ENCODE measurements at places on chromosomes 4 and X.

DNA sequence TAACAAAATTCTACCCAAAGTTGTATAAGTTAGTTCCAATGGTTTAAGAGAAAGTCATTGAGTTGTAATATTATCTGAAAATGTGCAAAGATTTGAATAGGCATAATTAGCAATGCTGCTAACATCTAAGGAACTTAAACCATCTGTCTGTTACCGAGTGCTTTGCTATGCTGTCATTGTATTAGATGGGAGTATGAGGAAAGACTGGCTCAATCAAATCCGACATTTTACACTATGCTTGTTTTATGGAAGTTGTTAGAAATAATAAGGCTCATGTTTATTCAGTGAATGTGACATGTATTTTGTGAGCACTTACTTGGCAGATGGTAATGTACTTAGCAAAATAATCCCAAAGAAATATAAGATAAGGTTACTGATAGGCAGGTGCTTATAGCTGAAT lies 1715.1 kb downstream of the PCDH7 start:
- no peak for DNase-seq

DNA sequence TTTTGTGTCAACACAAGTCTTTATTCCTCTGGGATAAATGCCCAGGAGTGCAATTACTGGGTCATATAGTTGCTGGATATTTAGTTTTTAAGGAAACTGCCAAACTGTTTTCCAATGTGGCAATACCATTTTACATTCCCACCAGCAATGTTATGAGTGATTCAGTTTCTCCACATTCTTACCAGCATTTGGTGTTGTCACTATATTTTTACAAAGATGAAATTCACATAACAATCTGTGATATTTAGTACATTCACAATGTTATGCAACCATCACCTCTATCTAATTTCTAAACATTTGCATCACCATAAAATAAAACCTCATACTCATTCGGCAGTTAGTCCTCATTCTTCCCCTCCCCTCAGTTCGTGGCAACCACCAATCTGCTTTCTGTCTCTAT lies 75.0 kb downstream of the MAMLD1 start:
- DNase-seq = no peak

- no peak for DNase-seq
Measured at GRCh38 chr4:52843958-52844357, 18.2 kb upstream of the RASL11B start.

- no peak for DNase-seq
Measured at GRCh38 chr4:130705023-130705422, 1609.1 kb downstream of the C4orf33 start.

- DNase-seq = no peak
Measured at GRCh38 chrX:105460376-105460775, 239.9 kb upstream of the TEX13A start.

- DNase-seq = no peak
Measured at GRCh38 chr4:174521800-174522182, 497 bp downstream of the HPGD start.

- DNase-seq = no peak
Measured at GRCh38 chr4:4225915-4226605, 669 bp downstream of the OTOP1 start.

DNA sequence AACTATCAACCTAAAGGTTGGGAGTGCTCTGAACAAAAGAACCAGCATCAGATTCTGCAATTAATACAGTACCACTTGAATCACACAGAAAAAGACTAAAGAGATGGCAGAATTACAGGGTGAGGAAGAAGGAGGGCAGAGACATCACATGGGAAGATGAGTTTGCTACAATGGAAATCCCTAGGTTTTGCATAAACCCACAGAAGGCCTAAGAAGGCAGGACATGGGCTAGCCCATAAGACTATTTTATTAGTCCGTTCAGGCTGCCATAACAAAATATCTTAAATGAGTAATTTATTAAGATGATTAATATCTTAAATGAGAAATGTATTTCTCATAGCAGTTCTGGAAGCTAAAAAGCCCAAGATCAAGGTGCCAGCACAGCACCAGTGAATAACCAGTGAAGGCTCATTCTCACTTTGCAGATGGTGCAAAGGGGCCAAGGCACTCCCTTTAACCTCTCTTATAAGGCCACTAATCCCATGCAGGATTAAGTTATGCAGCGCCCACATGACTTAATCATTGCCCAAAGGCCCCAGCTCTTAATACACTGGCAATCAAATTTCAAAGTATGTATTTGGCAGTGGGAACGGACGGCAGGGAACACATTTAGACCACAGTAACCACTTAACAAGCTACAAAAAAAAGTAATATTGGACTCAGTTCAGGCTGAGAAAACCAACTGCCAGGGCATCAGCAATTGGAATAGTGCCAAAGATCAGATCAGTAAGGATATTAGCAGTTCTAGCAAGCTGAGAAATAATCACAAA lies 47.6 kb upstream of the NEUROG2 start:
- no peak for DNase-seq

DNA sequence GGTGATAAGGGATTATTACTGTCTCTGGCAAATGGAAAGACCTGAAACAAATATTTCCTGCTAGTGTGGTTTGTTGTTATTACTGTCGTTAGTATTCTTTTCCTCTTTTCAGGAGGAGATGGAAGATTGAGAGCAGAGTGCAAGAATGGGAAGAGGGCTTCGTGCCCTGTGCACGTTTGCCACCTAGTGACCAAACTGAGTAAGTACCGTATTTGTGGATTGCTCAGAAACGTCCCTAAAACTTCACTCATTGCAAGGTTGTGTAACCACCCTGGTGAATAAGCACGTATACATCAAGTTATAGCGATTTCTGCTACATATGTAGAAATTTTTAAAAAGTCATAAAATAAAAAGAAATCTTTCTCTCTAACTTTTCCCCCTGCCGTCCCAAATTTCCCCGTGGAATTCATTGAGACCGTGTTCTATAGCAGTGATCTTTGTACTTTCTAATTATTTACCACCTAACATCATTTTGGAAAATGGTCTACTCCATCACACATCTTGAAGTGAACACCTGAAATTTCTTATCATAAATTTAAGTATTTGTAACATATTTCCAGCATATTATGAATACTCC lies 24.3 kb downstream of the LINC00632 start:
- DNase-seq = no peak

GRCh38 chr4:106186201-106186600 lies 129.8 kb downstream of the TBCK start:
- no peak for DNase-seq

- DNase-seq = no peak
Measured at GRCh38 chr4:120209706-120210105, 143.1 kb upstream of the MAD2L1 start.

DNA sequence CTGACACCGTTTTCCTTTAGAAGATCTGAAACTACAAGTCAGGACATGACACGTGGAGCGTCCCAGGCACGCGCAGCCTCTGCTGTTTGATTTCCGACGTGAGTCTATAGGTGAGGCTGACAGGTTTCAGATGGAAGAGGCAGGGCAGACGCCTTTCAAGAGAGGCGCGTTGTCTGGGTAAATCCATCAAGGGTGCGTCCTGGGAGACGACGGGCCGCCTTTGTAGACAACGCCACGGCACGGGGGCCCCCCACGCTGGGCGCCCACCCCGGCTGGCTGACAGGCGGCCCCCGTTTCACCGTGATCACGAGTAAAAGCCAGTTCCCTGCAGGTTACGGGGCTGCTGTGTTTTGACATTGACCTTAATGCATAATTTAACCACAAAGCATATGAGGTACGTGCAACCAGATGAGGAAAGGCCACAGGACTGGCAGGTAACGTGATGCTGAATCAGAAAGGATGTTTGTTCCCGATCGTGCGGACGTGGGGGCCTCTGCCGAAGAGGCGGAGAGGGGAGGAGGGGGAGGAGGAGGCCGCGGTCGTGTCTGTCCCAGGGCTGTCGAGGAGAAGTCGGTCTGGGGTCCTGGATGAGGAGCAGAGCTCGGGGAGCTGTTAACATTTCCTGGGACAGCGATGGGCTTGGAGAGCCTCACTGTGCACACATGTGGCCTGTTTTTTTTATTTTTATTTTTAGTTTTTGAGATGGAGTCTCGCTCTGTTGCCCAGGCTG lies 51.1 kb upstream of the PPP2R3B start:
- no peak for DNase-seq

GRCh38 chr4:118268780-118269179 lies 84.0 kb downstream of the PRSS12 start:
- no peak for DNase-seq

DNA sequence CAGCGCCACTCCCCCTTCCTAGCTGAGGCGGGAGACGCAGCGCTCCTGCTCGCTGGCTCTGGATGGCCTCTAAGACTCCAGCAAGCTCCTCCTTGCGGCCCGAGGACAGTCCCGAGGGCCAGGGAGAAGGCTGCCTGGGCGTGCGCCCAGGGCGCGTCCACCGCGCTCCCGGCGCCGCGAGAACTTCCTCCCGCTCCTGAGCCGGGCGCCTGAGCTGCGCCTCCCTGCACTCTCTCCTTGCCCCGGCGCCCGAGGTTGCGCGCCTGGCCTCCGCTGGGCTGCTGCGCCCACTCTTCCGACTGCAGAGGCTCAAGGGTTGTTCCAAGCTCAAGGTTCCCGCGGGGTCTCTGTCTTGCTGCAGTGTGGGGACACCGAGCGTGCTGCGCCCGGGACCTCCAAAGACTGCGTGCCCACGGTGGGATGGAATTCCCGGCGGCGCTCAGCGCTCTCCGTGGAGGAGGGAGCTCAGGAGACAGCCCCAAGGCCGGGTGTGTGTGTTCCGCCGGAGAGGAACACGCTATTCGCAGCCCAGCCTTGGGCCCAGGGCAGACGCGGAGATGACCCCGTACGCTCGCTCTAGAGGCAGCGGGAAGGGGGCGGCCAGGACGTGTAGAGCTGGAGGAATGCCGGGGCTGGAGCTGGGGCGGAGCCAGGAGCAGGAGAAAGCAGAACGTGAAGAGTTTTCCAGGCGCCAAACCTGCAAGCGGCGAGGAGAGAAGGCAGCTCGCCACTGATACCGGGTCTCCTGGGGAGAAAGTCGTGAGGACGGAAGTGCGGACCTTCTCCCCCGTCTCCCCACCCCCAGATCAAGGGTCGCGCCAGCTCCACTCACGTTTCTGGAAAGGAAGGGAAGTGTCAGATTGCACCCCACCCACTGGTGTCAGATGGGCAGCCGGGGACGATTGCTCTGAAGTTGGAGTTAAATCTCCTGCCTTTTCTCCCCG lies at the start of gene ARHGAP6:
TSS of gene ARHGAP6 (minus strand) at position 753 of the 944 bp plus-strand sequence. CDS start 1,092 bp downstream, outside the sequence.
- no peak for DNase-seq

DNA sequence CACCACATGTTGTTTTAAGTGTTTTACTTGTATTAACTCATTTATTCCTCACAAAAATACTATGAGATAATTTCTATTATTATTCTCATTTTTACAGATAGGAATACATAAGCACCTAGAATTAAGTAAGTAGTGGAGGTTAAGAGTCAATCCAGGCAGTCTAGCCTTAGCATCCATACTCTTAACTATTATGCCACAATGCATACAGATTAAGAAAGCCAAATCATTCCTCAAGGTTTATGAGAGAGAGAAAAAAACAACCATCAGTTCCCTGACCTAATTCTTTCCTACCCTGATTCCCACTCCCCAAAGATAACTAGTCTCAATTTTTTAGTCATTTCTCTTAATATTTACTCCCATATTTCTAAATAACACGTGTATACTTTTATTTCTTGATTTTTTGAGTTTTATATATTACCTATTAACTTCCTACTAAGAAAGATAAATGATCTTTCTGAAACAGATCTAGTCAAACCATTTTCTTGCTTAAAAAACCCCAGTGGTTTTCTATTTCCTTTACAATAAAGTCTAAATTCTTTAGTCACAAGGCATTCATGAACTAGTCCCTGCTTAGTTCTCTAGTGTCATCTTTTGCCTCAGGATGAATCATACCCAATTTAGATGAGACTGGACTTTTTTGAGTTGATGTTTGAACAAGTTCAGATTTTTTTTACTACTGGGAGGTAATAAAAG lies 16.0 kb downstream of the UBA6 start:
- no peak for DNase-seq

DNA sequence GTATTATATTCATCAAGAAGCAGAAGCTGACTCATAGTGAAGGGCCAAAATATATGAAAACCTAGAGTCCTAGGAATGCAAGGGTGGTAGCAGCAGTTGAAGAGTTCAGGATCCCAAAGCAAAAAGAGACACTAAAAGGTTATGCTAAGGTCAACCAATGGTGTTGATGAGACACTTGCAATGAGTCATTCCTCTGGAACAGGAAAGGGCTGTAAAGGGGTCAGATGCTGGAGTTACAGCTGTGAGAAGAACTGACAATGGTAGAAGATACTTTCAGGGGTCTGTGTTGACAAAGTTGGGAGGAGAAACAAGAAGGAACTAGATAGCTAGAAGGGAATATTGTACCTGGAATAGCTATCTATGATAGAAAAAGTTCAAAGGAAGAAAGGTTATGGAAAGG lies 47.5 kb downstream of the ZGRF1 start:
- no peak for DNase-seq

DNA sequence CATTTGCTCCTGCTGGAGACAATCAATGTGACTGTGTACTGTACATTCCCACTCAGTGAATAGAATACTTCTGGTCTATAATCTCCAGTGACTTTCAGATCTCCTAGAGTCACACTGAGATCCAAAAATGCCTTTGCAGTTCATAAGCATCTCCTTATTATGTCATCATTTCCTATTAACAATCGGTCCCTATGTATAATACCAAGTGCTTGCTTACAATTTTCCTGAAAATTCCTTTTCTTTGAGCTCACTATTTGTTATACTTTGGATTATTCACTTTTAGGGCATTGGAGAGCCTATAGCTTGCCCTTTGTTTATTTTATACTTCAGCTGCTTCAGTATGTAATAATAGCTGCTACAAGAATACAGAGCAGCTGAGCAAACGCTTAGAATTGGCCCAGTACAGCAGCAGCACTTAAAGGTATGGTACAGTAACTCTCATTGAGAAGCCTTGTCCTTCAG lies 313.0 kb downstream of the DCTD start:
- no peak for DNase-seq

DNA sequence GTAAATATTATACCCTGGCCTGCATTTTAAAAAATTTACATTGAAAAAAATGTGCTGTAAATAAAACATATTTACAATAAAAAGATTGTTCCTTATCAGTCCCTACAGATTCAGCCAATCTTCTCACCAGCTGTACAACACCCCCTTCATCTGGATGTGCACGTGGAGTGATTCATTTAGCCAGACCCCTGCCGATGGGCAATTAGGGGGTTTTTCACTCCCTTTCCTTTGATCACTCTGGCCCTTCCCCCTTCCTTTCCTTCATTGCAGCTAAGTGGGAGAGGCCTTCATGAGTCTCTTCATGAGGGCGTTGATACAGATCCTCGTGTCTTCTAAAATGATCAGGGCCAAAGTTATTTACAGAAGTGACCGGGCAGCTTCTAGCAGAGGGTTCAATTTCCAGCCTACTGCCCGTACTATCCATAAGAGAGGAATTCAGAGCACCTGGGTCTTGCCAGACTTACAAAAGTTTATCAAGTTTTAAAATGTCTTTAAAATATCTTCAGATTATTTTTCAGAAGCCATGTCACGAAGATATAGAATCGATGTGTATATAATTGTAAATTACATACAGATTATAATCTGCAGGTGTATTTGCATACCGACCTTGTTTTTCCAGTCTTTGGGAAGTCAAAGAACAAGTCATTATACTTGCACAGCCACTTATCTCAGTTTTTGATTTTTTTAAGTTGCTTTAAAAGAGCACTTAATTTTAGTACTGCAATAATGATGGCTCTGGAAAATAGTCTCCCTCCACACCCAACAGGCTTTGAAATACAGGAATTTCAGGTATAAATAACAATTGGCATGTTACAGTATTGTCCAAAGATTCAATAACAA lies 21.4 kb upstream of the RASL11B start:
- DNase-seq = no peak

- DNase-seq = no peak
Measured at GRCh38 chr4:40918330-40918729, 168.6 kb downstream of the NSUN7 start.
